Activated gamma-delta T cell (primary cell): ENCODE measurements at places on chromosomes 4 and X.

GRCh38 chrX:31228415-31228832 lies 156.6 kb upstream of the FTHL17 start:
- DNase-seq, result no peak

GRCh38 chr4:48681856-48682255 lies 98.2 kb downstream of the FRYL start:
- no peak for DNase-seq

- no peak for DNase-seq
Measured at GRCh38 chr4:76074468-76074867, at the start of gene ART3. ART3 (plus strand) TSS chr4:76074709; CDS start chr4:76075890, 1,181 bp downstream.

- no peak for DNase-seq
Measured at GRCh38 chr4:173990869-173991210, 292.6 kb downstream of the FBXO8 start.

DNA sequence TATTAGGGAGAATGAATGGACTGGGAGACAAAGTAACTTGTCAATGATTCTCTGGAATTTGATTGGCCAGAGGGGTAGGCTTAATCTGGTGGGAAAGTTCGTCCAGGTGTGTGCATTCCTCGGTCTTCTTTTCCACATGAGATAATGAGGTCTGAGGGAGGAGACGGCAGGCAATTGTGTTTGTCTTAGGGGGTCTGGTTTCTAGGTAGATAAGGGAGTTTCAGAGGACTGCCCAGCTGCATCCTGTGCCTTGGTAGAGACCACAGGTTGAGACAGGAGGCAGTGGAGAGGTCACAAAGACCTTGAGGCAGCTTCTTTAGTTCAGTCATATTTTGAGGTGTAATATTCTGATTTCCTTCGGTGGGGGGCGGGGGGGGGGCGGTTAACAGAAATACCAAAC lies 4.3 kb downstream of the MGST2 start:
- no peak for DNase-seq

DNA sequence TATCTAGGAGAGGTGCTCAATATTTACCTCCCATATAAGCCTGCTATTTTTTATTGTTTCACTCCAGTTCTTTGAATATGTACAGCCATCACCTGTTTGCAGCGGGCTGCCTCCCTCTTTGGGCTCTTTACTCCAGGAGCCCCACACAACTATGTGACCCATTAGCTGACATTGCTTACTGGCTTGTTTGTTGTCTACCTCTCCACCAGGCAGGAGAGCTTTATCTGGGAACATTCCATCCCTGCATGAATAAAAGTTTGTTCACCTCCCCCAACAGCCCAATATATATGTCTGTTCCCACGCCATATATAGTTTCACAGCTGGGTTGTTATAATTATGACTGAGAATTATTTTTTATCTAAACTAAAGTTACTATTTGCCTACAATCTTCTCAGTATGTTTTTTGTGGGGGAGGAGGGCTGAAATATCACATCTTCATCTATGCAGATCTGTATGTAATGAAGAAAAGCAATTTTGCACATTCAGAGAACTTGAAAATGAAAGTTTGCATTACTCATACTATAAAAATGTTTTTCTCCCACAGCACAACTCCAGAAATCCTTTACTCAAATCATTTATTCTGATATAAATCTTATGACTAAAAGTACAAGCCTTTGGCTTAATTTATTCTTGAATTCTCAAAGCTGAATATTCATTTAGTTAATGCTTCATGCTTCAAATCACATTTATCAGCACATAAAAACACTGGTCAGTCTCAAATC lies 61.2 kb upstream of the DAPP1 start:
- DNase-seq, result no peak

GRCh38 chrX:37378404-37378803 lies 29.2 kb downstream of the PRRG1 start:
- DNase-seq, result no peak

DNA sequence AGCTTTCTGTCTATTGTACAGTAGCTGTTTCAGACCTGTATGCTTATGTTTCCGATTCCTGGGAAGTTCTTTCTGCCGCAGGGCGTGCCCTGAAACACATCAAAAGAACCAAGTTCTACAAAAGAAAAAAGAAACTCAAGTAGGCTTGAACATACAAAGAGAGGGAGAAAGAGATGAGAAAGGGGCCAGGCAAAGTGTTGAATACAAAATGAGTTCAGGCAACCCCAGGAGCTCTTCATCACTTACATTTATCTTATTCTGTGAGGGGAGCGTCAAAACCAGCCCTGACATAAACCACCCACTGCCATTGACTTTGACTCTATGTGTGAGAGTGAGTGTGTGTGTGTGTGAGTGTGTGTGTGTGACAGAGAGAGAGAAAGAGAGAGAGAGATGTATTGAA lies 26.5 kb upstream of the ATOH1 start:
- DNase-seq, result no peak

- DNase-seq, result no peak
Measured at GRCh38 chr4:150325872-150326271, 247.6 kb downstream of the DCLK2 start.

DNA sequence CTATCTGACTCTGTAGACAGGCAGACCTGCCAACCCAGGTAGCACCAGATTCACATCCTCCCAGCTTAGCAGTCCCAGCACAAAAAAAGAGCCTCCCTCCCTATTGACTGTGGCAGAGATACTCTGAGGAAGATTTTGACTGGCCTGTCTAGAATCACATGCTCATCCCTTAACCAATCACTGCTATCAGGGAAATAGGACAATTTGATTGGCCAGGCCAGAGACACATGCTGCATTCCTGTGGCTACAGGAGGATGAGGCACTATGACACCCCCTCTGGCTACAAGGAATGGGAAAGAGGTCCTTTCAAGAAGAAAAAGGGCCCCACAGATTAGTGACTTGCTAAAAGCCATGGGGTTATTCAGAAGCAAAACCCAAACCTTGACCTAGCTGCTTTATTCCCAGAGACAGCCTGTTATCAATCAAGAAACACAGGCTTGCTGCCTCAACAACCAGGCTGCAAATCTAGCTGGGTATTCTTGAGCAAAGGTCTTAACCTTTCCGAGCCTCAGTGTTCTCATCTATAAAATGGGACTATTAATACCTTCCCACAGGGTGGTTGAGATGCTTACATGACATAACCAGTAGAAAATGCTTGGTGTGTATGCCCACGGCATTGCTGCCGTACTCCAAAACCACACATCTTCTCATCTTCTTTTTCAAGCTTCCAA lies 147.6 kb downstream of the BCOR start:
- DNase-seq, result no peak

DNA sequence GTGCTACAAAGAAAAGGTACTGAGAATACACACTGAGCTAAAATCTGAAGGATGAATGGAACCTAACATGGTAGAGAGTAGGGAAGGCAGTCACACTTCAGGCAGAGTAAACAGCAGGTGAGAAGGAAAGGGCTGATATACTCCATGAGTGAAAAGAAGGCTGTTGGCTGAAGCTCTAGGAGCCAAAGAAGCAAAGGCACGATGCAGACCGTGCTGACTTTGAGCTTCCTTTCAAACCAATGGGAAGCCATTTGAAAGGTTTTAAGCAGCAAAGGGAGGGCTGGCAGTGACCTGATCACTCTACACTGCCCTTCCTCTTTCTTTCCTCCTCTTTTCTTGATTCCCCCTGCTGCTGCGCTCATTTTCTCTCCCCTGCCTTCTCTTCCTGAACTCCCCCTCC lies 66.4 kb downstream of the TMEM154 start:
- DNase-seq, result no peak

- no peak for DNase-seq
Measured at GRCh38 chr4:11497212-11497806, 68.6 kb upstream of the HS3ST1 start.

- no peak for DNase-seq
Measured at GRCh38 chrX:6024204-6024603, 204.5 kb downstream of the NLGN4X start.

DNA sequence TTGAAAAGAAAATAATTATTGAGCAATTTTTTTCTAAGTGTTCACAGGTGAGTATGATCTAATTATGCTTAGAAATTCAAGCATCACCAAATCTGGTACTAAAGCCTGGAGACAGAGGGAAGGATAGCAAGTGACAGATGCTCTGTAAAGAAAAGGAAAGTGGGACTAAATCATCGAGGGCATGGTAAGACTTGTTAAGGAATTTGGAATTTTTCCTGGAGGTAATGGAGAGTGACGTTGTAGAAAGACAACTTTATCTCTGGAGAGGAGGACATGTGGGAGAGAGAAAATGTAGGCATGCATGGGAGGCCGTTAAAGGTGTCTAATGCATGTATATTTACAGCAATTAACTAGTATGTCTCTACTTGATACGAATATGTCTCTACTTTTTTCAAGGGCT lies 333.2 kb upstream of the ATOH1 start:
- DNase-seq, result no peak
